ENCODE measurements at places on chromosomes 4 and X.

- no peak for DNase-seq
Observed at GRCh38 chr4:160772668-160773067, 1391.1 kb downstream of the FSTL5 start.

GRCh38 chr4:1775731-1776500 lies 17.2 kb upstream of the FGFR3 start:
- no peak for DNase-seq

DNA sequence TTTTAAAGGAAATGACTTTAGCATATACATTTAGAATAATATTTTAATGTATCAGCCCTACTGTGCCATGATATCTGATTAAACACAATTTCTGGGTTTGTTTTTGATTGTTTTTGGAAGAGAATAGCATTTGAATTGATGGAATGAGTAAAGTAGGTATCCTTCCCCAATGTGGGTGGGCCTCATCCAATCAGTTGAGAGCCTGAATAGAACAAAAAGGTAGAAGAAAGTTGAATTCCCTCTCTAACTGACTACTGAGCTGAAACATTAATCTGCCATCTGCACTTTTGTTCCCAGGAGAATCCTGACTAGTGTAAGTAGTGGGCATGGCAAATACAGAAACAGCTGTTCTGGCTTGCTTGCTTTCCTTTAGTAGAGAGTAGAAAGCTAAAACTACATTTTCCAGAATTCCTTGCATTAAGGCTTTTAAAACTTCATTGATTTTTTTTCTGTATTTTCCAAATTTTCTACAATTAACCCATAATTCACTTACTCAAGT lies 9.7 kb upstream of the SEC24D start:
- DNase-seq: no peak

DNA sequence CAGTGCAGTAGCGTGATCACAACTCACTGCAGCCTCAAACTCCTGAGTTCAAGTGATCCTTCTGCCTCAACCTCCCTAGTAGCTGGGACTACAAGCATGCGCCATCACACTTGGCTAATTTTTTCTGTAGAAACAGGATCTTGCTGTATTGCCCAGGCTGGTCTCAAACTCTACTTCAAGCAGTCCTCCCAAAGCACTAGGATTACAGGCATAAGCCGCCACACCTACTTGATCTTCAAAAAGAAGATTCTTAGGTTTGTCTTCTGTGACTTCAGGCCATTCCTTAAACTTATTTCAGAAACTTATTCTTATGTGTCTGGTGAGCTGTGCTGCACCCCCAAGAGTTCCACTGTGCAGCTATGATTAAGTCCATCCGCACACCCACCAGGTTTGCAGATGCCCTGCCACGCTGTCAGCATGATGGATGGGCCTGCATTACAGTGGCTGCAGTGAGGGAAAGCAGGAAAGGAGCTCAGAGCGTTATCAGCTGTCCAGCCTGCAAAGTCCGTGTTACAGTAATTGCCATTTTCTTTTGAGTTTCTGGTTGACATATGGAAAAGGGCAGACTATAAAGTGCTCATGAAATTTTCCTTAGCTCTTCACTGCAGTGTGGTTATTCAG lies 146.6 kb downstream of the AASDH start:
- DNase-seq: peak; percentile 21

DNA sequence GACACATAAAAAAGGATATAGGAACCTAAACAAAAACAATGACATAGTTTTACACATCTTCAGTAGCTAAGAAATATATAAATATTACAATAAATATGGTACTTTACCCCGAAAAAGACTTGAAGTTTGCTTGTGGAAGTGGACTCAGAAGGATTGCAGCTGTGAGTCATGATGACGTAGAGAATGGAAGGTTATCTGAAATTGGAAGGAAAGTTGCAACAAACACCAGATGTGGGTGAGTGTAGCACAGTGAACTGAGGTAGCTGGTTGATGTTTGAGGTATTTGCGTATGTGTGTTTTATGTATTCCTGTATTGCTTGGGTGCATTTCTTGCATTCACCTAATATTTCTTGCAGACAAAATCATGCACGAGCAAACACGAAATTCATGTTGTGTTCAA lies 113.0 kb downstream of the ARX start:
- DNase-seq: peak; percentile 89

- no peak for DNase-seq
Observed at GRCh38 chr4:159151689-159152088, 48.8 kb downstream of the RAPGEF2 start.

DNA sequence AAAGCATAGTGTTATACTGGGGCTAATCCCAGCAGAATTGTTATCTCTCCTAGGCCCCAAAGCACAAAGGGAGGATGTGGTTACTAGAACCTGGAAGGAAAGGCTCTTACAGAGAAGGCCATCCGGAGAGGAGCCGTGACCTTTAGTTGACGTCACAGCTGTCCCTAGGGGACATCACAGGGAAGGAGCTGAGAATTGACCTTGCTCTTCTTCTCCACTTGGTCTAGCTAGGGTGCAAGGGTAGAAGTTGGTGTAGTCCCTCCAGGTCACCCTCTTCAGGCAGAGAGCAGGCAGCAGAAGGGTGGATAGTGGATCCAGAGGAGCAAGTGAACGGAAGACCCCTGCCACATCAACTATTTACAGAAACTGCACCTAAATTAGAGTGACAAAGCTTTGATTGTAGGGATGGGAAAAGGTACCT lies 22.8 kb upstream of the FGF2 start:
- no peak for DNase-seq

DNA sequence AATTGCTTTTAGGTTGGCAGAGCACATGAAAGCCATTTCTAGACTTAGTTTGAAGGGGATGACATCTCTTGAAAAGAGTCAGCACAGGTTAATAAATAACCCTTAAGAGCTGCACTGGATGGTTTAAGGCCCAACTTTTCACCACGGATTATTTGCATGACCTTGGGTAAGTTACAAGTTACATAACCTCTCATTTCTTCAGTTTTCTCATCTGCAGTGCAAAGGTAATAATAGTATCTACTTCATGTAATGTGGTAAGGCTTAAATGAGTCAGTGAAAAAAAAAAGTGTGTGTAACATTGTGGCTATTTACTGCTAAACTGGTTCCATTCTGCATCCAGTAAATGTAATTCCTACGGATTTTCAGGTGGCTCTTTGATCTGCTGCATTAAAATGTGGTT lies 715.8 kb downstream of the CCSER1 start:
- no peak for DNase-seq

DNA sequence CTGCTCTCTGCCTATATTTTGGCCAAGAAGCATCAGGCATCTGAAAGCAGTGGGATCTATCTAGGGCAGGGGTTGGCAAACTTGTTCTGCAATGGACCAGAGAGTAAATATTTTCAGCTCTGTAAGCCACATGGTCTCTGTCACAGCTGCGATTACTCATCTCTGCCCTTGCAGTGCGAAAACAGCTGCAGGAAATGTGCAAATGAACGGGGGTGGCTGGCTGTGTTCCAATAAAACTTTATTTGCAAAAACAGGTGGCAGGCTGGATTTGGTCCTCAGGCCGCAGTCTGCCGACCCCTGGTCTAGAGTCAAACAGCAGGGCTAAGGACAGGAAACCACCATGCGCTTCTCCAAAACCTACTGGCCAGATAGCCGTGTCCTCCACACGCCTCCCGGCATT lies 48.6 kb downstream of the ACOX3 start:
- DNase-seq: peak; percentile 94

GRCh38 chrX:132802033-132802432 lies 156.4 kb downstream of the HS6ST2 start:
- DNase-seq: no peak

DNA sequence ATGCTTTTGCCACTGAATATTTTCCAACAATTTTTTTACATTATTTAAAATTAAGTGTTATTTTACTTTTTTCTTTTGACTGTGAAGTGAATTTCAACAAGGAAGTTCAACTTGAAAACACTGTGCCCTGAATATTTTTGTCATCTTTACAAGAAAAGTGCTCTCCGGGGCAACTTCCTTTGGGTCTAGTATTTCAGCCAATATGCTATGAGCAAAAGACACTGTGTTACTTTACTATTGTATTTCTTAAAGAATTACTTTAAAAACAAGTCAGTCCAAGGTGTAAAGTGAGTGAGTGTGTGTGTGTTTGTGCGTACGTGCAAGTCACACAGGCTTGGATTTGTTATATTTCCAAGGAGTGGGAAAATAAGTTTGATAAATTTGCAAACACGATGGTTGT lies 7.6 kb upstream of the USP53 start:
- DNase-seq: no peak

GRCh38 chr4:9765091-9765490 lies 16.3 kb upstream of the DRD5 start:
- peak; percentile 19 for DNase-seq

GRCh38 chr4:151563194-151563593 lies 154.2 kb downstream of the FHIP1A start:
- no peak for DNase-seq

- no peak for DNase-seq
Observed at GRCh38 chr4:15349965-15350364, 77.9 kb upstream of the C1QTNF7 start.

- no peak for DNase-seq
Observed at GRCh38 chrX:29419774-29420553, 795.4 kb upstream of the MAGEB2 start.

DNA sequence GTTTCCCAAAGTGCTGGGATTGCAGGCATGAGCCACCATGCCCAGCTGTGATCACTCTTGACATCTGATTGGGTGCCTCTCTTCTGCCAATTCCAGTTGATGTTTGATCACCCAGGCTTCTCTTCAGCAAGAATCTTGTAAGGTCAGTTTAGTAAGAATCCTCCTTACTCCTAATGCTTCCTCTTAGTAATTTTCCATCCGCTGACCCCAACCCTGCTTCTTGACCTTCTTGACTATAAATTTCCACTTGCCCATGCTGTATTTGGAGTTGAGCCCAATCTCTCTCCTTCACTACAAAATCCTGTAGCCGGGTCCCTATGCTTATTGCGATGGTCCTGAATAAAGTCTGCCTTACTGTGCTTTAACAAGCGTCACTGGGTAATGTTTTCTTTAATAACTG lies 75.4 kb downstream of the DDIT4L start:
- no peak for DNase-seq

GRCh38 chr4:35250761-35251160 lies 993.6 kb downstream of the ARAP2 start:
- no peak for DNase-seq

GRCh38 chrX:49992853-49993252 lies 70.5 kb downstream of the CLCN5 start:
- no peak for DNase-seq

DNA sequence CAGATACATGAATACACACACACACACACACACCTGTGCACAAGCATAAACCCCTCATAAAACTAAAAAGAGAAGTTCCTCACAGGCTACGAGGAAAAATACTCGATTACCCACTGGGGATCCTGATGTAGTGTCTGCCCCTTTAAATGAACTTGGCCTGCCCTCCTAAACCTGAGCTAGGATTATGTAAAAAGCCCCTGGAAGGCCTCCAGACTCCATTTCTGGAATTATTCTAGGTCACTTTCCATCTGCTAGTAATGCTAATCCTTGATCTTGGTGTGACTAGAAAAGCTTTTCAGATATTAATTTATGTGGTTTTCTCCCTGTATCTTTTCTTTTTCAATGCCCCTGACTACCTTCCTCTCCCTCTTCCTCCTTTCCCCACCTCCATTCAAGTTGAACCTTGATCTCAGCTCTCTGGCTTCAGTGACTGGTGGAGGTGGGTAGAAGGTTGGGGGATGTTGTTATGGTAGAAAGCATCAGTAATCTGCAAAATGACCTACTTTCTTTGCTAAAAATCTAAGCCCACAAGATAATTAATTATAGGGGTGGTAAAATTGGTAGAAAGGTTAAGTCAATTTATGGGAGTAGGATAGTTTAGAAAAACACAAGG lies 25.5 kb upstream of the ZNF330 start:
- DNase-seq: no peak

- no peak for DNase-seq
Observed at GRCh38 chr4:156929386-156930105, 42.1 kb downstream of the PDGFC start.

DNA sequence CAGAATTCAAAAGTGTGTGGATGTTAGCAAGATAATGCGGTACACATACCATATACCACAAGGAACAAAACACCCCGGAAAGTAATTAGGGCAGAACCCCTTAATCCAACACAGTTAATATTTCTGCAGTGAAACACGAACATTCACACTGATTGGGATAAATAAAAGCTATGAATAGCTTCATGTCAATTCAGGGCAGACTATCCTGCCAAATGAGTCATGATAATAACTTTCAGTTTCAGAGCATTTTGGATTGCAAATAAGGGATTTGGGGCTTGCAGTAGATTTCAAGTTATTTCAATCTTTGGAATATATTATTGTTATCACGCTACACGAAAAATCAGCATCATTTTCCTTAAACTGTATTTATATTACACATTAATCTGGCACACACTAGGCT lies 24.3 kb downstream of the IRF2 start:
- DNase-seq: no peak

DNA sequence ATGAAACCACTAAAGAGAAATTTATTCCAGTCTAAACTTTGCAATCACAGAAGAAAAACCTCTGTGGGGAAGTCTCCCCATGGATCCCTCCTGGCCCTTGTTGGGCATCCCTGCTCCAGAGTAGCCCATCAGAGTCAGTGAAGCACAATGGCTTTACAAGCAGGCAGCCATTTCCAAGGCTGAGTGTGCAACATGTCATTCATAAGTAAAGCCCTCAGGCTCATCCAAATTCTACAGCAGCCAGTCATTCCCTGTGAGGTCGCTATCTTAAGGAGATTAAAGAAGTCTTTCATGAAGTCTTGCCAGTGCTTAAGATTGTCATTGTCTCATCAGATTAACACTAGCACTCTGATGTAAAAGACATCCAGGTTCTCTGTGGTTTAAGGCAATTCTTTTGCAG lies 17.0 kb upstream of the MAPK10 start:
- DNase-seq: no peak

GRCh38 chrX:140715787-140716186 lies 6.2 kb downstream of the LINC00632 start:
- DNase-seq: no peak

GRCh38 chr4:56976283-56976836 lies 1.0 kb downstream of the NOA1 start:
- peak; percentile 13 for DNase-seq

DNA sequence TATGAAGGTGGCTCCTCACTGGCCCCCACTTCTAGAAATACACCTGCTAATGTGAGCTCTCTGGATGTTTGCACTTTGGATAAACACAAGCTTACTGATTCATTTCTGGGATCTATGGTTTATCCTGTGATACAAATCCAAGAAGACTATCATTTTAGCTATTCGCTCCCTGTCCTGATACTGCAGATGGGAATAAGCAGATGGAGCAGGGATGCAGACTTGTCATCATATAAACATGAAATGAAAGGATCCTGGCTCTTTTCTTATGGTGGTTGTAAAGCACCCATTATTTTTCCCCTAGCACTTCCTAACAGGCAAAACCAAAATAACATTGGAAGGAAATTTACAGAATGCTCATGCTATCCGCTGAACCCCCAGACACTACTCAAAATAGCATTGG lies 162.9 kb upstream of the NOCT start:
- DNase-seq: no peak

- DNase-seq: no peak
Observed at GRCh38 chrX:137792214-137792613, 226.3 kb downstream of the ZIC3 start.

GRCh38 chrX:109264878-109265277 lies 217.0 kb downstream of the GUCY2F start:
- no peak for DNase-seq
